Foreskin melanocyte (primary cell): ENCODE measurements at places on chromosomes 13 and 19.

- DNase-seq, result no peak
Observed at GRCh38 chr19:8488365-8488764, 14.1 kb downstream of the PRAM1 start.

- no peak for DNase-seq
Observed at GRCh38 chr13:85698256-85698655, 101.0 kb downstream of the SLITRK6 start.

- DNase-seq, result no peak
Observed at GRCh38 chr13:95714142-95714832, 37.3 kb downstream of the DNAJC3 start.

DNA sequence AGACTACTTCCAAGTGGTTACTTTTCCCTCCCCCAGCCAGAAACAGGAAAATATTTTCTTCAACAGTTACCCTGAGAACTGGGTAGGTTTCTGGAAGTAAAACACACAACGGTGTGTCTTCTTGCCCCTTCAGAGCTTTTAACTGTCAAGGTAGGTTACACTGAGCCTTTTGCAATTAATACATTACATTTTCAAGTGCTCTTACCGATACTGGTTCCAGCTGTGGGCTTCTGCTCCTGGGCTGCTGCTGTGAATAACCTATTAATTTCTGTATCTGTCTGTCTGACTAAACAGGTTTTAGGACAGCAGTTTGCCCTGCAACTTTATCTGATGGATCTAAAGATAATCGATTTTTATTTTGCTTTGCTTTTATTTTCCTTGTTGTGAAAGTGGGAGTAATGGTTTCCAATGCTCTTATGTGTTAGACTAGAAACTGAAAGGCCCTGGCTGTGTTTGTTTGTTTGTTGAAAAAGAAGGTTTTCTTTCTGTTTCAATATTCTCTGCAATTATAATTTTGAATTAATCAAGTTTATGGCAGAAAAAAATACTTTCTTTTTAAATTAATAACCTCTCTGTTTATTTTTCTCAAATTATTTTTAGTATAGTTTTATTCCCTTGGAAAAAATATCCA is 196.7 kb upstream of the SLITRK6 start:
- no peak for DNase-seq
